Fibroblast of skin of right biceps (primary cell): ENCODE measurements at places on chromosomes 2 and 18.
A peak's percentile ranks its signal among the peaks of the same experiment; 100 is the strongest.

DNA sequence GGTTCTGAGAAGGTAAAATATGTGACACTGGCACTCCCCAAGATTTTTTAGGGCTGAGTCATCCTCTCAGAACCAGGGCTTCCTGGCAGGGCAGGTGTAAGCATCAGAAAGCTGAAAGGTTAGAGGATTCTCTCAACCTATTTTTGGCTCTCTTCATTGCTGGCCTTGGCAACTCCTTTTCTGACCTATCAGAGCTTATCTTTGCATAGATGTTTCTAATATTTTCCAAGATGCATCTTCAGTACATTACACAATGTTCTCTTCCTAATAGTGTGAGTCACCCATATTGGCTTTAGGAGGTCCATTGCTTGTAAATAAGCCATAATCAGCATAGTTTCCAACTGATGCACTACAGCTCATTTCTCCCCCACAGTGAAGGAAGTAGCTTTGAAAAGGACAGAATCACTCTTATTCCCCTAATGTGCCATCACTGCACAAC is 2008.4 kb upstream of the PIK3C3 start:
- peak; percentile 91 for DNase-seq

DNA sequence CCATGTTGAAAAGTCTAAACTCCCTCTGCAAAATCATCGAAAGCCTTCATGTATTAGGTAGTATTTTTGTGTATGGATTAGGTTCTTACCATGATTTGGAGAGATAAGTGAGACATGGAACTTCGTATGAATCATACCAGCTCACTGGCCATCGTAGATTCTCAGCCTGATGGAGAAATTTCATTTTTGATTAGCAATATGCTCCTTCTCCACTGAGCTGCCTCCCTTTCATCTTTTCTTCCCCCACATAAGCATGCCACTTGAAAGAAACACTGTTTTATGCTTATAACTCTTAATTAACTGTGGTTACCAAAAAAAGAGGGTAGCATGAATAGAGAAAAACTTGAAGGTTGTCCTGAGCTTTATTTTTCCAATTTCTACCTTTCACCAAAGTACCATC is 111.9 kb downstream of the NCK2 start:
- DNase-seq: no peak

GRCh38 chr18:13108330-13108729 is 110.2 kb upstream of the LDLRAD4 start:
- no peak for DNase-seq

DNA sequence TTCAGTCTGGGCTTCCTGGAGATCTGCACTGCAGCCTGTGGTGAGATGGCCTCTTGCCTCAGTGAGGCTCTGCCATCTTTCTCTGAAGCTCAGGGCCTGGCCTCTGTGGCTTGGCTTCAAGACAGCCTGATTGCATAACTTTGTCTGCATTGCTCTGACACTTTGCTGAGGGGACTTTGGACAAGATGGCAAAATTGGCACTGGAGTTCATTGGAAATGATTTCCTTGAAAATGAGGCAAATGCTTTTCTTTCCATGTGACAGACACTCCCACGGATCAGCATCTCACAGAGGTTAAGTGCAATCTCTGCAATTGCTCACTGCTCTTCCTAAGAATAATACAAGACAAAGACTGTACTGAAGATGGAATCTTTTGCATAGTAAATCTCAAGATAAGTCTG is 166.8 kb downstream of the KCNS3 start:
- DNase-seq: no peak

- DNase-seq: no peak
These were observed 7.1 kb downstream of the SPRED2 start for GRCh38 chr2:65425276-65425675.

GRCh38 chr2:126467367-126468054 is 188.4 kb upstream of the GYPC start:
- DNase-seq: no peak

GRCh38 chr2:138028538-138028937 is 64.3 kb downstream of the HNMT start:
- DNase-seq: no peak
